ENCODE measurements at places on chromosomes 11 and 22. TPM values are rescaled to one million over a fixed set of nuclear protein-coding genes. Genes with fewer than 3 reads are reported as not detected.

TRIM48 gene
- not detected for total RNA-seq

LYVE1 gene
- total RNA-seq: not detected

SULT4A1 gene
- not detected for total RNA-seq

LMNTD2 gene
- 8.2 TPM for total RNA-seq

NLRP14 gene
- not detected for total RNA-seq

IGLL5 gene
- not detected for total RNA-seq

OR56A3 gene
- not detected for total RNA-seq
